Muscle of leg (tissue), 16 donors: ENCODE measurements at places on chromosomes 7 and 10.

DNA sequence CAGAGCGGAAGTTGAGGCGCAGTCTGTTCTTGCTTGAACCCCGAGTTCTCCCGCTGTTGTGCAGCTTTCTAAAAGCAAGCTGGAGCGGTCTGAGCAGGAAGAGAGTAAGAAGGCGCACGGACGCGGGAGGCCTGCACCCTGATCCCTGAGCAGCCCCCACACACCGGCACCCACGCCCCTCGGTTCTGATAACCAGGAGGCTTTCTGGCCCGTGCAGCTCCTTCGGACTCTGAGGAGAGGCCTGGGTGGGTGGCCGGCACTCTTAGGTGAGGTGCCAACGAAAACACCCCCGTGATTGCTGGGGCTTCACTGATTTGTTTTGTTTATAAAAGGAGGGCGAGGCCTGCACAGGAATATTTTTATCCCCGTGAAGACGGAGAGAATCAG is 28.9 kb downstream of the AMZ1 start:
- DNase-seq = no peak
- peak overlapping the region; percentile 82 for H3K27ac ChIP-seq
- no peaks in the 10 kb centered on the region for H3K27me3 ChIP-seq
- peaks cover 9% of the 10 kb centered on the region for H3K36me3 ChIP-seq

- no peak overlapping the region for H3K4me3 ChIP-seq
- H3K36me3 ChIP-seq = no peaks in the 10 kb centered on the region
- H3K27me3 ChIP-seq = no peaks in the 10 kb centered on the region
- H3K27ac ChIP-seq = no peak overlapping the region
- no peak for DNase-seq
These were observed 99.3 kb upstream of the SHH start for GRCh38 chr7:155911471-155912105.

DNA sequence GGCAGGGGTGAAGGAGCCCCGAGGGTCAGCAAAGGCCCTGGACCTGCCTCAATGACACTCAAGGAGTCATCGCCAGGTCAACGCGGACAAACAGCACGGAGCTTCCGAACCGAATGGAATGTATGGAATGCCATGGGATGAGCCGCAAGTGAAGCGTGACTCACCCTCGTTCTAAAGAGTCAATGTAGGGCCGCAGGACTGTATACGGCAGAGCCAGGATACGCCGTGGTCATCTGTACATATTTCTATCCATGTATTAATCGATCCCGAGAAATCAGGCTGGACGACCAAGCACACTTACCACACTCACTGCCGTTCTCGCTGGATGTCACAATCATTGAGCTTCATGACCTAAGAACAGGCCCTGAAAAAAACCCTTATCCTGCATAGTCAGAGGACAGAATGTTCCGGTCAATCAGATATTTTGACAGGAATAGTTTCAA is 4.3 kb downstream of the SNX8 start:
- no peak for DNase-seq
- peaks cover 13% of the 10 kb centered on the region for H3K4me1 ChIP-seq
- no peaks in the 10 kb centered on the region for H3K36me3 ChIP-seq
- no peaks in the 10 kb centered on the region for H3K27me3 ChIP-seq
- no peak overlapping the region for H3K4me3 ChIP-seq
- no peak overlapping the region for H3K27ac ChIP-seq

DNA sequence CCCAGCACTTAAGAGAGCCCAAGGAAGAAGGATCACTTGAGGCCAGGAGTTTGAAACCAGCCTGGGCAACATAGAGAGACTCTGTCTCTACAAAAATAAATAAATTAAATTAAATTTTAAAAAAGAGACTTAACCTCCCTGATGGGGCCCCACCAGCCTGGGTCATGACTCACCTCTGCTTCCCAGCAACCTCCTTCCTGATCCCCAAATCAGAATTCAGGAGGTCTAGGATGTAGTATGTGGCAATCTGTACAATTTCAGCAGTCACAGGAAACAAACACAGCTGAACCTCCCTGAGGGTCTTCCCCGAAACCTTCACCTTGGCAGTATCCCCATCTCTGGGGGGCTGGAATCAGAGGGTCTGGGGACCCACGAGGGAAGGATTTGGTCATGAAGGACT is 9.7 kb upstream of the PPP1R35 start:
- H3K36me3 ChIP-seq = no peaks in the 10 kb centered on the region
- peaks cover 28% of the 10 kb centered on the region for H3K4me1 ChIP-seq
- no peak overlapping the region for H3K4me3 ChIP-seq
- peak overlapping the region; percentile 13 for H3K27ac ChIP-seq
- no peaks in the 10 kb centered on the region for H3K27me3 ChIP-seq

DNA sequence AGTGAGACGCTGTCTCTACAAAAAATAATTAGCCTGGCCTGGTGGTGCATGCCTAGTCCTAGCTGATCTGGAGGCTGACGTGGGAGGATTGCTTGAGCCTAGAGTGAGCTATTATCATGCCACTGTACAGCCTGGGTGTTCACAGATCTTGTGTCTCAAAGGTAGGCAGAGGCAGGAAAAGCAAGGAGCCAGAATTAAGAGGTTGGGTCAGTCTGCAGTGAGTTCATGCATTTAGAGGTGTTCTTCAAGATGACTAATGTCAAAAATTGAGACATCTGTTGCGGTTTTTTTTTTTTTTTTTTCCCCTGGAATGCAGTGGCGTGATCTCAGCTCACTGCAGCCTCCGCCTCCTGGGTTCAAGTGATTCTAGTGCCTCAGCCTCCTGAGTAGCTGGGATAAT is 5.4 kb downstream of the PPIA start:
- DNase-seq = no peak
- H3K36me3 ChIP-seq = peaks cover 53% of the 10 kb centered on the region
- H3K4me3 ChIP-seq = no peak overlapping the region
- H3K27ac ChIP-seq = no peak overlapping the region
- no peaks in the 10 kb centered on the region for H3K27me3 ChIP-seq
- H3K4me1 ChIP-seq = peaks cover 8% of the 10 kb centered on the region
